Endothelial cell (in vitro differentiated cells): ENCODE measurements at places on chromosomes 4 and X.
A peak's percentile ranks its signal among the peaks of the same experiment; 100 is the strongest.

- no peak for DNase-seq
Observed at GRCh38 chrX:115284877-115285276, 4.6 kb upstream of the LUZP4 start.

- DNase-seq = no peak
Observed at GRCh38 chr4:94941706-94942105, 184.0 kb downstream of the BMPR1B start.

GRCh38 chr4:94610145-94610544 lies 147.6 kb upstream of the BMPR1B start:
- no peak for DNase-seq

GRCh38 chr4:11912886-11913285 lies 484.2 kb upstream of the HS3ST1 start:
- no peak for DNase-seq

GRCh38 chr4:164614999-164615398 lies 138.9 kb upstream of the SMIM31 start:
- DNase-seq = no peak

- no peak for DNase-seq
Observed at GRCh38 chrX:130861462-130861861, 41.5 kb downstream of the ENOX2 start.

GRCh38 chr4:174397366-174398155 lies 113.8 kb downstream of the CEP44 start:
- DNase-seq = no peak

DNA sequence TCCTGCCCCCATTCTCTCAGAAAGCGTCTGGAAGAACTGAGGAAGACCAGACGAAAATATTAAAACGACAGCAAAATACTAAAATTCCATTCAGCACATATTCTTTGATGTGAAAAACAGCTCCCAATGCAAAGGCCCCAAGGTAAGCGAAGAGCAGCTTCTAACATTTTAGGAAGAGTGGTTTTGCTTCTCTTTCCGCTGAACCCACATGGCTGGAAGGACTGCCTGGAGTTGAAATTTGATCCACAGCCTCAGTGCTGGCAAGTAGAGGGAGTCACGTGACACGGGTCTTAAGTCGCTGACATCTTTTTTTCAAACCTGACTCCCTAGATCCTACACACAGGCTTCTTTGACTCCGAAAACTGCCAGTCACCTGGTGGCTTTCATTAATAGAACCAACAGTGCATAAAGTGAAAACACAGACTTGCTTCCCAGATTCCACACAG lies at the start of gene FAM13A:
Gene FAM13A (minus strand): TSS at position 233 of the 446 bp plus-strand sequence. CDS start 221 bp downstream, at position 12.
- DNase-seq = peak; percentile 49

- no peak for DNase-seq
Observed at GRCh38 chr4:111933703-111934102, 211.6 kb upstream of the FAM241A start.

GRCh38 chrX:45110494-45110893 lies 90.2 kb downstream of the DIPK2B start:
- DNase-seq = no peak

- DNase-seq = no peak
Observed at GRCh38 chrX:68699960-68700746, 52.7 kb downstream of the STARD8 start.

DNA sequence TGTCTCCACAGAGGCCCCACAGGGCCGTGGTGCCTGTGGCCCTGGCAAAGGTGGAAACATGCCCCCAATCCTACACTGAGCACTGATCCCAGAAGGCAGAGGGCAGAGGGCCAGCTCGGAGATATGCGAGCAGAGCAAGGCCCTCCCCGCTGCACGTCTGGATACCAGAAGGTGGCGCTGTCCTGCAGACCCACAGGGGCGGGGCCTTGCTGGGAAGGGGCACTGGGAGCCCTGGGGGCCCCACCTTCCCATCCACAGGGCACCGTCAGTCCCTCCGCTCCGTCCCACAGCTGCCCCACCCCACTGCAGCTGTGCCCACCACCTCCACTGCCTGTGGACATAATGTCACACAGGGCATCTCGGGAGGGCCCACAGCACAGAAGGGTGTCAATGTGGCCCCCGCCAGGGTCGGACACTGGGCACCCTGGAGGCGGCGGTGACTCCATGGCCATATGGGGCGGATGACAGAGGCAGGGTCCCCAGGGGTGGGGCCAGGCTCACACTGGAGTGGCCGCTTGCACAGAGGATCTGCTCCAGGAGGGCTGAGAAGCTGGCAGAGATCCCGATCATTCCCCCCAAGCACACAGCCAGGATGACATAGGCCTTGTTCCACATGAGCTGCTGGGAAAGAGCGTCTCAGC lies 4.8 kb downstream of the SLC49A3 start:
- DNase-seq = peak; percentile 77

- no peak for DNase-seq
Observed at GRCh38 chr4:147862043-147862692, 130.3 kb downstream of the ARHGAP10 start.

- no peak for DNase-seq
Observed at GRCh38 chr4:138650929-138651448, 364.6 kb upstream of the NOCT start.

- DNase-seq = no peak
Observed at GRCh38 chrX:24282381-24283126, 31.3 kb downstream of the SUPT20HL2 start.

GRCh38 chr4:159173886-159174285 lies 71.0 kb downstream of the RAPGEF2 start:
- no peak for DNase-seq

DNA sequence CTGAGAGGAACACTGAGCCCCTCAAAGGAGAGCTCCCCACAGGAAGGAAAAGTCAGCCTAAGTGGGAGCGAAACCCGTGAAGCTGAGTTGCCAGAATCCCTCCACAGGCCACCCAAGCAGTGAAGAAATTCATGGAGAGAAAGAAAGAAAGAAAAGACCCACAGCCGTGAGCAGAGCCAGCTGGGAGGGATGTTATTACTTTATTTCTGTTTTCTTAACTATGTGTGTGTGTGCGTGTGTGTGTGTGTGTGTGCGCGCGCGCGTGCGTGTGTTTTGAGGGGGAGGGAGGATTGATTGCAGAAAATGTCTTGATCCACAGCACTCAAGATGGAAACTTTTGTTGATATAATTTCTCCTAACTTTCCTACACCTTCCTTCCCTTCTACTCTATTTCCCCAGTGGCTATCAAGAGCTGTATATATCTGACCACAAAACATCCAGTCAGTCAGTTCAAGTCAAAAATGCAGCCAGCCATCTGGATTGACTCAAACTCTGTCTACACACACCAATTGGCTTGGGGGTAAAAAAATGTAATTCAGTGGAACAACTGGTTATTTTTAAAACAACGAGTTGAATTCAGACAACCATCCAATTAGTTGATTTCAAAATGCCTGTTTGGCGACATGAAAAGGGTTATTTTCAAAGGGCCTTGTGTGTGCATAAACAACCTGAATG lies 13.8 kb upstream of the GPC3 start:
- DNase-seq = no peak

GRCh38 chr4:138190452-138190858 lies 51.7 kb downstream of the SLC7A11 start:
- no peak for DNase-seq

DNA sequence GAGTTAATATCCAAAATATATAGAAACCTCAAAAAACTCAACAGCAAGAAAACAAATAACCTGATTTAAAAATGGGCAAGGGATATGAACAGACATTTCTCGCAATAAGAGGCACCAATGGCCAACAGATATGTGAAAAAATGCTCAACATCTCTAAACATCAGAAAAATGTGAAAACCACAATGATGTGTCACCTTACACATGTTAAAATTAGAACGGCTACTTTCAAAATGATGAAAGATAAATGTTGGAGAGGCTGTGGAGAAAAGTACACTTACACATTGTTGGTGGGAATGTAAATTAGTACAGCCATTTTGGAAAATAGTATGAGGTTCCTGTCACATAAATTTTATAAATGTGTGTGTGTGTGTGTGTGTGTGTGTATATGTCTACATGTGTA lies 731.3 kb downstream of the DMD start:
- no peak for DNase-seq

- no peak for DNase-seq
Observed at GRCh38 chr4:150973626-150974251, 41.3 kb downstream of the LRBA start.

GRCh38 chr4:156764846-156765245 lies 206.8 kb downstream of the PDGFC start:
- DNase-seq = no peak

DNA sequence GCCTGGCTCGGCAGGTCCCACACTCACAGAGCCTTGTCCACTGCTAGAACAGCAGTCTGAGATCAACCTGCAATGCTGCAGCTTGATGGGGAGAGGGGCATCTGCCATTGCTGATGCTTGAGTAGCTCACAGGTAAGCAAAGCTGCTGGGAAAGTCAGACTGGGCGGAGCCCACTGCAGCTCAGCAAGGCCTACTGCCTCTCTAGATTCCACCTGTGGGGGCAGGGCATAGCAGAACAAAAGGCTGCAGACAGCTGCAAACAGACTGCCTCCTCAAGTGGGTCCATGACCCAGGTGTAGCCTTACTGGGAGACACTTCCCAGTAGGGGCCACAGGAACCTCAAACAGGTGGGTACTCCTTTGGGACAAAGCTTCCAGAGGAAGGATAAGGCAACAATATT lies 110.6 kb upstream of the ADAMTS3 start:
- no peak for DNase-seq

DNA sequence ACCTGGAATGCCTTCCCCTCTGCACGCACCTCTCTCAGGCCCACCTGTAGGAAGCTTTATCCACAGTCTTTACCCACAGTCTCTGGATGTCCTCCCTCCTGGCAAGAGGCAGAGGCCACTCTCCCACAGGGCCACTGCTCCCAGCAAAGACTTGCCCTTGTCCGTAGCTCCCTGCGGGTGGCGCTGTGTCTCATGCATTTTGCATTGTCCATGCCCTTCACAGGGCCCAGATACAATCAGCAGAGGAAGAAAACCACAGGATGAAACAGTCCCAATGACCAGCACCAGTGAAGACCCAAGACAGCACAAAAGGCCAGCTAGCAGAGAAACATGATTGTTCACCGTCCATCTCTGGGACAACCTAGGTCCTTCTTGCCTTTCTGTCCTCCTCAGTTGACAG lies 2.1 kb upstream of the NSG1 start:
- peak; percentile 72 for DNase-seq

DNA sequence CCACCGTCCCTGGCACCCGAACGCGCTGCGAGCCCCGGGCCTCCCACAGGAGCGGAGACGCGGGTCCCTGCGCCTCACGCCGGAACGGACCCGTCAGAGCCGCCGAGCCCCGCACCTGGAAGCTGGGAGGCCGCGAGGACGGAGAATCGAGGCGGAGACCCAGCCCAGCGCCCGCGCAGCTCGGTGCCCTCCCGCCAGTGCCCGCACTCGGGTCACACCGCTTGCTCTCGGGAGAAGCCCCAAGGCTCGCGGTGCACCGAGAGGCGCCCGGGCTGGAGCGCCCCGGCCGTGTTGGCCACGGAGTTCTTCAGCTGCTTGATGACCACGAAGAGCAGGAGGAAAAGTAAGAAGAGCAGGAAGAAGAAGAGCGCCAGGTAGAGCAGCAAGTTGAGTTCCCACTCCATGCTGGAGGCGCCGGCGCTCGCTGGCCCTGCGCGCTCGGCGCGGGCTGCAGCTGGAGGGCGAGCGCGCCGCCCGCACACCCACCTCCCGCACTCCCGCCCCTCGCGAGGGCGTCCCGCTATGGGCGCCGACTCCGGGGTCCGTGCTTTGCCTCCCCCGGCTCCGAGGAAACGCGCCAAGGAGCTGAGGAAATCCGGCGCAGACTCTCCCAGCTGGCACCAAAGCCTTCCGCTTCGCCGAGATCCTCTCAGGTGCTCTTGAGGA lies at the start of gene SMIM43:
Gene SMIM43 (minus strand): TSS at position 463 of the 666 bp plus-strand sequence. CDS start 59 bp downstream, at position 404.
- peak; percentile 64 for DNase-seq

DNA sequence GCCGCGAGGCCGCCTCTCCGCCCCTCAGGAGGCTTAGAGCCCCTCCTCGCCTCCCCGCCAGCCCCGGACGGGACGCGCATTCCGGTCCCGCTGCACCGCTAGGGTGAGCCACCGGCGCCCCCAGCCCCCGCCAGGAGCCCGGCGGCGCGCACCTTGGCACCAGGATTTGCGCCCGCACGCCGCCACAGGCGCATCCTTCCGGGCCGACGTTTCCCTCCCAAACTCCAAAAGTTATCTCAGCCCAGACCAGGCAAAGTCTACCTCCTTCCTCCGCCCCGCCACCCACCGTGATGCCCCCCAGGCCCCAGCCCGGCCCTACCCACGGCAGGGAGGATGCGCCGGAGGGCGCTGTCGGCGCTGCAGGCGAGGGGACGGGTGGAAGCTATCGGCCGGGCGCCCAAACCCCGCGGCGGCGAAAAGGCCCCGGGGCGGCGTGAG lies 538 bp downstream of the SCML2 start:
- peak; percentile 47 for DNase-seq

DNA sequence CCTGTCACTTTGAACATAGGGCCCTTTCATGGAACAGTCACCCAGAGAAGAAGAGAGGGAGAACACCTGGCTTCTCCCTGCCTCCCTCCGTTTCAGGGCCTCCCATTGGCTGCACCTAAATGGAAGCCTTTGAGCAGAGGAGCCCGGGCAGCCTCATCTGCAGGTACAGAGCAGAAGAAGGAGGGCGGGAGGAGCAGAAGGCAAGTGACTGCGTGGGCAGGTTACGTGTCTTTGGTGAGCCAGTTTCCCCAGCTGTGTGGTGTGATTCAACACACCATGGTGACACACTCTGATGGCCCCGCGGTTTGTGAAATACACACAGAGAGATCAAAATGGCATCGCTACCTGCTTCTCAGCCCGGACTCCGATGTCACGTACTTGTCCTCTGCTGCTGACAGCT lies 431 bp downstream of the C4orf50 start:
- DNase-seq = no peak

DNA sequence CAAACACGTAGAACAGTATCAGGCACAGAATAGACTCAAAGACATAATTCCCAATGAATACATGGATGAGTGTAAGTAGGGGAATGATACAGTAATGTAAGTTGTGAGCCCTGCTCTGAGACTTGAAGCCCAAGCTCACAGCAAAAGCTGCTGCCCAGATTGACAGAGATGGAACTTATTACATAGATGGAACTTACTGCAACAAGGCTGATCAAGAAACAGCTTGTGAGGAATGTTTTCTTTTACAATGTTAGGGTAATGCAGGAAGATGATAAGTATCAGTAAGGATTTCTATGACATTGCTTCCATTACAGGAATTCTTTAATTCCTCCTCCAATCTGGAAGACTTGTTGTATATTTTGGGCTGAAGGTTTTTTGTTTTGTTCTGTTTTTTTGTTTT lies 278.4 kb downstream of the IL15 start:
- DNase-seq = no peak

DNA sequence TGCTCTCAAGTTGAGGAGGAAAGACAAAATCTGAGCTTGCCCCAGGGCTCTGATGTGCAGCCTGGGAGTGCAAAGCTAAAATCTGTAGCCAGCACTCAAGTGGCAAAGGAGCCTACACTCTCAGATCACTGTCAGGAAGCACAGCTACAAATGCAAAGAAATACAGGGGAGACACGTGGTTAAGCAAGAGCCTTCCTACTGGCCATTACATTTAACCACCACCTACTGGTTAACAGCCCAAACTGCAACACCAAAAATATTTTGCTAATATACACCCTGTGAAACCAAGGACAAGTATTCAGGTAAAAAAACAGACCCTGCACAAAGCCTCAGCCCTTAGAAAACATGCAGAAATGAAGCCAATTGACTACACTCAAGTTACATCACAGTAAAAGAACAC lies 170.4 kb upstream of the FGF16 start:
- no peak for DNase-seq

- no peak for DNase-seq
Observed at GRCh38 chr4:146112389-146112788, 63.1 kb upstream of the LSM6 start.

GRCh38 chr4:121824171-121824527 lies 466 bp upstream of the CCNA2 start:
- no peak for DNase-seq
